ENCODE measurements at places on chromosomes 1 and 21.

DNA sequence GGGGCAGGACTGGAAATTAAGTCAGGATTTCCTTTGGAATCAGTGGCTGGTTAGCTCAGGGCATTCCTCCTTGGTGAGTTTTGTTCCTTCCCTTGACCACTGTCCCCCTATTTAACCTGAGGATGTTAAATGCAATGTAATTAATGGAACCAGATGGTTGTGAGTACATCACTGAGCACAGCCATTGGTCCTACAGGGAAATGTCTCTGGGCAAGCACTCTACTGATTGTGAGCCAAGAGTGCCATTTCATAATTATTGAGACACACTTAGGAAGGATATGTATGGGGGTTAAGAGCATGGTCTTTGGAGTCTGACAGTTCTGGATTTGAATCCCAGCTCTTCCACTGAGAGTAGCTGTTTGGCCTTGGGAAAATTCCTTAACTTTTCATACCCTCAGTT lies 74.4 kb downstream of the SPAG17 start:
- no peak for DNase-seq

DNA sequence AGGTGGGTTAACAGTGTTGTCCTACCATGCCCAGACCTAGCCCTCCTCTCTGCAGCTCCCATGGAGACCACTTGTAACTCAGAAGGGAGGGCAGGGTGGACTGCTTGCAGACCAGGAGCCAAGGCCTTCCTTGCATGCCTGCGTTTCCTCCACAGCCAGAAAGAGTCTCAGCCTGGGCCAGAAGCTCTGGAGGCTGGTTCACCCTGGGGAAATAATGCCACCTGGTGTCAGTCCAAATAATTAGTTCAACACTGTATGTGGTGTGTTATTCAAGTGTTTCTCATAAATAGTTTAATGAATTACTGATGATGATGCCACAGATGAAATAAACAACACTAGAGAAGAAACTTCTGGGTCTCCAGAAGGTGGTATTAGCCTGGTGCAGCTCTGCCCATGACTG lies 16.9 kb upstream of the VANGL1 start:
- no peak for DNase-seq

GRCh38 chr1:196196486-196196885 lies 411.8 kb downstream of the KCNT2 start:
- DNase-seq, result no peak

- DNase-seq, result no peak
Measured at GRCh38 chr21:21003701-21004100, 5.5 kb downstream of the NCAM2 start.

GRCh38 chr1:94239796-94240195 lies 2.4 kb upstream of the ARHGAP29 start:
- no peak for DNase-seq

DNA sequence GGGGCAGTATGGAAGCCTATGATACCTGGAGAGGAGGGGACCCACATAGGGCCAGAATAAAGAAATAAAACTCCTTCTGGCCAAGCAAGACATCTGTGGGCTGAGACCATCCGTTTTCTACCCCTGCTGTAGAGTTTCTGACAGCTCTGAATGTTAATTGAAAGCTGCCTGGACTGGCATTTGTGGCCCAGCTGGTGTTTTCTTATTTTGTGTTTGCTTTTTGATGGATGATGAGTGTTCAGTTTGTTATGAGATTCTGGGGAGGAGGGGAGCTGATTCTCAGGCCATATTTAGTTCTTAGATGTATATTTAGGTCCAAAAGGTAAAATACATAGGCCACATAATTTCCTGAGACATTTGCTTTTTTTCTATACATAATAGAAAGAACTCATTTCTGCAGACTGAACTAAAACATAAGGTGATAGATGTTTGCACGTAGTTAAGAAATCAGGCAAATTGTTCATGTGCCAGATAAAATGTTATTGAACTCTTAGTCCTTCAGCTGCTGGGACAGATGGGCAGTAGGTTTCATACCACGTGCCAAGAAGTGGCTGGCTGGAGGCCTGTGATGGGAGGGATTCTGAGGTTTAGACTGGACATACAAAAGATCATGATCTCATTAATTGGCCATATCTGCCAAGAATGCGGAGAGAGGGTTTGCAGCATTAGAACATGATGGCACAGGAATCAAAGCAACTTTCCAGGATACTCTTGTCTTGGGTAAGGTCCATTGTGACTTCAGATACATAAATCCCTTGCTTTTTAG lies 54.1 kb downstream of the DSCAM start:
- no peak for DNase-seq

DNA sequence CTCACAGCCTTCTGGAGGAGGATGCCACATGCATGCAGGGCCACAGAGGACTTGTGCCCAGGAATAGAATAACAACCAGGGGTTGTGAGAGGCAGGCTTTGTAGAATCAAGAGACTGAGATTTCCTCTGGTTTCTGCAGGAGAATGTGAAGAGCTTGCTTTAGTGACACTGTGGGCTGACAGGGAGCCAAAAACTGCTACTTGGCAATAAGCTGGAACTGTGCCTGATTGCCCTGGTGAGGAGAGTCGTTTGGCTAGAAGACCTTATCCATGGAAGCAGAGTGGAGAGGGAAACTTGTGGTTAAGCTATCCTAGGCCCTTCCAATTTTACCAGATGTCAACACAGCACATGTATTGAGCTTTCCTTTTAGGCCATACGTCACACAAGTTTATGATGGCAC lies 902.1 kb downstream of the MRPL39 start:
- no peak for DNase-seq

DNA sequence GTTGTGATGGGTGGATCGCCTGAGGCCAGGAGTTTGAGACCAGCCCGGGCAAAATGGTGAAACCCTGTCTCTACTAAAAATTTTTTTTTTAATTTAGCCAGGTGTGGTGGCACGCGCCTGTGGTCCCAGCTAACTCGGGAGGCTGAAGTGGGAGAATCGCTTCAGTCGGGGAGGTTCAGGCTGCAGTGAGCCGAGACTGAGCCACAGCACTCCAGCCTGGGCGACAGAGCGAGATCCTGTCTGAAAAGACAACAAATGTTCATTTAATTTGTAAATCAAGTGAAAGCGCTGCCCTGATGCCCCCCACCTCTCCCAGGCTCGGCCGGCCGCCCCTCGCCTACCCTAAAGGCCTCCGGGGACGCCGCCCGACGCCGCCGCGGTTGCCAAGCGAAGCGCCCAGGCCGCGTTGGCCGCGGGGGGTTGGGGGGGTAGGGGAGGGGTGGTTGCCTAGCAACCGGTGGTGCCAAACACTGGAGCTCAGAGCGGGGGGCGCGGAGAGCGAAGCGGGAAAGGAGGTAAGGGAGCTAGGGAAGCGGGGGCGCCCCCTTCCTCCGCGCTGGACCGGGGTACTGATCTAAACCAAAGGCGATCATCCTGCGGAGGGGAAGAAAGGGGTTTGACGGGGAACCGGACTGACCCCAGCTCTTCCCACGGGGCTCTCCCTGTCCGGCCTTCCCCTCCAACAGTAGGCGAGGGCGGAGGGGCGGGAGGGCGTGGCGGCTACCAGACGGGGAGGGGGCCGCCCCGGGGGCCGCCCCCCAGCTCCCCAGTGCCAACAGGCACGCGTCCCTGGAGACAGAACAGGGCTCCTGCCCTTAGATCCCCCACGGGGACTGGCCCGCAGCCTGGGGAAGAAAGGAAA lies at the start of gene TEKT2:
Gene TEKT2, plus strand, starts transcription at position 460 of the 862 bp plus-strand sequence. CDS start 828 bp downstream, outside the sequence.
- no peak for DNase-seq

DNA sequence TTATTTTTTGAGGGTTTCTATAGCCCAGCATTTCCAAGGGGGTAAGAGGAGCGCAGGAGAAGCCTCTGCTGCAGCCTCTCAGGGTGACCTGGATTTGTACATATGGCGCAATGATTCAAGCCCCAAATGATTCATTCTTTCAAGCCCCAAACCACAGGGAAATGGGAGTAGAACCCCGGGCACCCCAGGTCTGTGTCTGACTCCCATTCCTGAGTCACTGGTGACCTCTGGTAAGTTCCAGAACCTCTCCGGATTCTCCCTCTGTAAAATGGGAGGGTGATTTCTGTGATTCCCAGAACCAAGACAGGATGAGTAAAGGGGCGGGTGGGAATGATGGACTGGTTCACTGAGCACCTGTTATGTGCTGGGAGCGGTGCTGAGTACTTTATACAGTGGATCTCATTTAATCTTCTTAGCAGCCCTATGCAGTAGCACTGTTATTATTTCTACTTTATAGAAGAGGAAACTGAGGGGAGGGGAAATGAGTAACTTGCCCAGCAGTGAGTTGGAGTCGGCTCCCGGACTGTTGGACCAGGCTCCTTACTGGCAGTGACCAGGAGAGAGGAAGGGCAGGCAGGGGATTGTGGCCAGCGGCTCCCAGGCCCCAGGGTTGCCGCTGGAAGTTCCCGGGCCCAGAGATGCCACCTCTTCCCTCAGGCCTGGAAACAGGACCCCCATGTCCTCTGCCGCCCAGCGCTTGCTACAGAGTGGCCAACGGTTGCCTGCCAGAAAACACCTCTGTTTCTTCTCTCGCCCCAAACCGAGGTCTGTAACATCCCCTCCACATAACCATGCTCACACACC lies 20.3 kb upstream of the SLC26A9 start:
- no peak for DNase-seq

- DNase-seq, result no peak
Measured at GRCh38 chr1:240352769-240353168, 259.2 kb downstream of the GREM2 start.

GRCh38 chr21:45324489-45325205 lies 37.0 kb upstream of the POFUT2 start:
- no peak for DNase-seq

DNA sequence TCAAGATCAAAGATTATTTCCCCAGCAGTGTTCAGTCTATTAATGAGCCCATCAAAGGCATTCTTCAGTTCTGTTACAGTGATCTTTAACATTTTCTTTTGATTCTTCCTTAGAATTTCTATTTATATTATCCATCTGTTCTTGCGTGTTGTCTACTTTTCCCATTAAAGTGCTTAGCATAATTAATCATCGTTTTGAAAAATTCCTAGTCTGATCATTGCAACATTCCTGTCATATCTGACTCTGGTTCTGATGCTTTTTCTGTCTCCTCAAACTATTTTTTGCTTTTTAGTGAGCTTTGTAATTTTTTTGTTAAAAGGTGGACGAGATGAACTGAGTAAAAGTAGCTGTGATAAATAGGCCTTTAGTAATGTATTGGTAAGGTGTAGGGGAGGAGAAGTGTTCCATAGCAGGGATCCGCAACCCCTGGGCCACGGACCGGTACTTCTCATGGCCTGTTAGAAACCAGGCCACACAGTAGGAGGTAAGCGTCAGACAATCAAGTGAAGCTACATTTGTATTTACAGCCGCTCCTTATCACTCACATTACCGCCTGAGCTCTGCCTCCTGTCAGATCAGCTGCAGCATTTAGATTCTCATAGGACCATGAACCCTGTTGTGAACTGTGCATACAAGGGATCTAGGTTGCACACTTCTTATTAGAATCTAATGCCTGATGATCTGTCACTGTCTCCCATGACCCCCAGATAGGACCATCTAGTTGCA lies 163.3 kb downstream of the PIK3R3 start:
- DNase-seq, result no peak

- DNase-seq, result no peak
Measured at GRCh38 chr1:18386591-18386990, 94.1 kb upstream of the KLHDC7A start.

- no peak for DNase-seq
Measured at GRCh38 chr1:58884706-58885661, 101.1 kb upstream of the JUN start.

DNA sequence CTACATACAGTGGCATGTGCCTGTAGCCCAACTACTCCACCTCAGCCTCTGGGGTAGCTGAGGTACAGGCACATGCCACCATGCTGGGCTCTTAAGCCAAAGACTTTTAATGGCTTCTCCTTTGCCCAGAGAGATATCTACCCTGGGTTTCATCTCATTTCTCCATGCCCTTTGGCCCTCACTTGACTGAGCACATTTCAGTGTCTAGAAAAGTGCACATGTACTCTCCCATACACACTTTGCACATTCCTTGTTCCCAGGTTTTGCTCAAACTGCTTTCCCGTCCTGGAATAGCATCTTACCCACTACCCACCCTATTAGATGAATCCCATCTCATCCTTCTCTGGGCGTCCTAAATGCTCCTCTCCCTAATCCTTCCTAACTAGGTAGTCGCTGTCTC lies 10.2 kb upstream of the RXRG start:
- DNase-seq, result no peak

GRCh38 chr1:179910934-179911333 lies 28.8 kb downstream of the TOR1AIP1 start:
- DNase-seq, result no peak

DNA sequence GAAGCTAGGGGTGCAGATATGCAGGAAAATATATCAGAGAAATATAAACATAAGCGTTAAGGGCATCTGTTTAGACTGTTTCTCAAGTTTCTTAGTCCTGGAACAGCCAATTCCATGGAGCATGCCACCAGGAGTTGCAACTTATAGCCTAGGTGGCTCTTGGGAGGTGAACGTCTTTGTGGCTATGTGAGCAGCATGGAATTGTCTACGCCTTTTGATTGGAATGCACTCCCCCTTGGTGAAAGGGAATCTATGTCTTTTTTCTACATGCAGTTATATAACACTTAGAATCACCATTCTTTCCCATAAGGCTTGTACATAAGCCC lies 12.4 kb downstream of the RCSD1 start:
- DNase-seq, result no peak

DNA sequence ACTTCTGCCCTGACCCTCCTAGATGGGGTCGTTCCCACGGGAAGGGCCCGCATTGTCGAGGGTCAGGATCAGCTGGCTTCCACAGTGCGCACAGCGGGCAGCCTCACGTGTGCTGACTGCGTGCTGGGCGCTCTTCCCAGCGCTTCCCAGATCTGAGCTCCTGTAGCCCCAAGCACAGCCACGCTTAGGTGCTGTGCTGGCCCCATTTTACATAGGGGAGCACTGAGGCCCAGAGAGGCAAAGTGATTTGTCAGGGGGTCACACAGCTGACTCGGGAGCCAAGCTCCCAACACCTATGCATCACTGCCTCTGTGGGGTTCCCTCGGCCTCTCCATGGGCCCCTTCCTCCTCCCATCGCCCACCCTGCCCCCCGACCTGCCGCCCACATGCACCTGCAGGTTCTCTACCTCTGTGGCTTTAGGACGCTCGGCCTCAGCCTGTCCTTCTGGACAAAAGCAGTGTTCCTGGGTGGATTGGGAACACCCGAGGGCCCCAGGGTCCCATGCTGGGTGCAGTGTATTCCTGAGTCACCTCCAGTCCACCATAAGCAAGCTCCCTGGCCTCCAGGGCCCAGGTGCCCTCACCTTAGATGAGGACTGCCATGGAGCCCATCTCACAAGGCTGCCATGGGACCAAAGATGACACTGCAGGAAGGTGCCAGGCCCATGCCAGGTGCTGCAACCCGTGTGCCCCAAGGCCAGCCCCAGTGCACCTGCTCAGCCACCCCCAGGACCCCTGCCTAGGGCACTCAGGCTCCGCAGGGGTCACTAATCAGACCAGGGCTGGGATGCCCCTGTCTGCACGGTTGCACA lies 23.3 kb downstream of the TFF3 start:
- no peak for DNase-seq

DNA sequence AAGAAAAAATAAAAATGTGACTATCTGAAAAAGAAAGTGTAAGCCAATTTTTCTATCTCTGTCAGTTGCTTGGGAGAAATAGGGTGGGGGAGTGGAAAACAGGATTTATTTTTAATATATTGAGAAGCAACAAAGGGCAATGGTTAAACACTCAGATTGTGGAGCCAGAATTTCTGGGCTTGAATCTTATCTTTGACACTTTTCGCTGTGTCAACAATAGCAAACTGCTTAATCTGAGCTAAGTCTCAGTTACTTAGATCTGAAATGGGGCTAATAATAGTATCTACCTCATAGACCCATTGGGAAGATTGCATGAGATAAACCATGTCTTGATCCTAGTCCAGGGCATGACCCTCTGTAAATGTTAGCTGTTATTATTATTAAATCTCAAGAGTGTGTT lies 468.1 kb downstream of the ADGRL2 start:
- no peak for DNase-seq

- DNase-seq, result no peak
Measured at GRCh38 chr1:211382182-211382713, 55.6 kb downstream of the TRAF5 start.

All from stimulated activated CD8-positive, alpha-beta memory T cell treated with anti-CD3 and anti-CD28 coated beads, Interleukin-2, amount 100 ng/mL, for 1 hour (primary cell).